GM10248 (cell line): ENCODE measurements at places on chromosomes 16 and 17.

- no peak for DNase-seq
These were observed 3.5 kb upstream of the CLEC10A start for GRCh38 chr17:7083592-7083991.

GRCh38 chr17:691423-691822 is 23.2 kb downstream of the VPS53 start:
- no peak for DNase-seq

DNA sequence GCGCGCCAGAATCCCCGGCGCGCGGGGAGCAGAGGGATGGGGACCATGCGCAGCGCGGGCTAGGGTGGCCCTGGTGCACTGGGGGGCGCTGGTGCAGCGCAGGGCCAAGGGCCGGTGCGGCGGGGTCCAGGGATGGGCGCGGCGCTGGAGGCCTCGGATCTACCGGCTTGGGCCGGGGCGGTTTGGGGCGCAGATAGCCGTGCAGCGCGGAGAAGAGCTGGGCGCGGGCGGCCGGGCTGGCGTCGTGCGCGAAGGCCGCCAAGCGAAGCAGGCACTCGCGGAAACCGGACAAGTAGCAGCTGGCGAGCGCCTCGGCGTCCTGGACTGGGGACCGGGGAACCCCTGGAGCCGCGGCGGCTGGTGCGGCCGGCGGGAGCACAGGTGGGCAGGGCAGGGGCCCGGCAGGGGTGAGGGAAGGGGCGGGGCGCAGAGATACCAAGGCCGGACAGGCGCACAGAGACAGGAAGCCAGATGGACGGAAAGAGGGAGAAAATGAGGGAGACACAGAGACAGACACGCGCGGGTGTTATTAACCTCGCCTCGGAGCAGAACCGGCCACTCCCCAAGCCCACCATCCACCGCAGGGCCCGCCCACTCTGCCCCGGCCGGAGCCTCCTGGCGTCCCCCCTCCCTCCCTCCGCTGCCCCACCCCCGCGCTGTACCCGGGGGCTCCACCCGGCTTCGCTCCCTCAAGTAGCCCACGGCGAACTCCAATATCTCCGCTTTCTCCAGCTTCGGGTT is 2.1 kb downstream of the HES7 start:
- peak; percentile 71 for DNase-seq

DNA sequence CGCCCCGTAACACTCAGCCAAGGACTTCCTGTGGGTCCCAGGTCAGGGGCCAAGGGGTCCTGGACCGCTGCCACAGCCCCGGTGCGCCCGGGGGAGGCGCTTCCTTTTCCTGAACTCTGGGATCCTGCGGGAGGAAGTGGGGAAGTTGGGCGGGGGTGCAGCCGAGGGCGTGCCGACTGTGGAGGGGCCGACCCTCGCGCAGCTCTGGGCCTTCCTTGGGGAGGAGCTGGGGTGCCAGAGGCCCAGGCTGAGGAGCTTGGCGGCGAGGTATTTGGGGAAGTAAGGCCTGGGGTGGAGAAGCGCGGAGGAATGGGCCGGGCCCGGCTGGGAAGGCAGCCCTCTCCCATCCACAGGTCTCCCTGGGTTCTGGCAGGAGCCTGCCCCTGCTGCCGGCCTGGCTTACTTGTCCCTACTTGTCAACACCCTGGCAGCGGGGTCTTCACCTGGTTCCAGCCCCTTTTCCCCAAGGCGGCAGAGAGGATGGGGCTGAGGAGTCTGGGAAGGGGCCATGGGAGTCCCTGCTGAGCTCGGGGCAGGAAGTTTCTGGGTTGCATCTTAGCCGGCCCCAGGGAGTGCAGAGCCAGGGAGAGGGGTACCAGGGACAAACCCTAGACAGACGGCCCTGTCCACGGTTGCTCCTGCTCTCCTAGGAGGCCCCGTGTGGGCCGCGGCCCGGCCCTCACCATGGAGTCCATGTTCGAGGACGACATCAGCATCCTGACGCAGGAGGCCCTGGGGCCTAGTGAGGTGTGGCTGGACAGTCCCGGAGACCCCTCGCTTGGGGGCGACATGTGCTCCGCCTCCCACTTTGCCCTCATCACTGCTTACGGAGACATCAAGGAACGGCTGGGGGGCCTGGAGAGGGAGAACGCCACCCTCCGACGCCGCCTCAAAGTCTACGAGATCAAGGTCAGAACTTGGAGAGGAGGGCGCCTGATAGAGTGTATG is 1.7 kb downstream of the TBKBP1 start:
- DNase-seq: peak; percentile 18

- no peak for DNase-seq
These were observed 953.5 kb downstream of the CDH11 start for GRCh38 chr16:64168371-64168770.

GRCh38 chr17:40072040-40072734 is 9.4 kb downstream of the THRA start:
- no peak for DNase-seq

DNA sequence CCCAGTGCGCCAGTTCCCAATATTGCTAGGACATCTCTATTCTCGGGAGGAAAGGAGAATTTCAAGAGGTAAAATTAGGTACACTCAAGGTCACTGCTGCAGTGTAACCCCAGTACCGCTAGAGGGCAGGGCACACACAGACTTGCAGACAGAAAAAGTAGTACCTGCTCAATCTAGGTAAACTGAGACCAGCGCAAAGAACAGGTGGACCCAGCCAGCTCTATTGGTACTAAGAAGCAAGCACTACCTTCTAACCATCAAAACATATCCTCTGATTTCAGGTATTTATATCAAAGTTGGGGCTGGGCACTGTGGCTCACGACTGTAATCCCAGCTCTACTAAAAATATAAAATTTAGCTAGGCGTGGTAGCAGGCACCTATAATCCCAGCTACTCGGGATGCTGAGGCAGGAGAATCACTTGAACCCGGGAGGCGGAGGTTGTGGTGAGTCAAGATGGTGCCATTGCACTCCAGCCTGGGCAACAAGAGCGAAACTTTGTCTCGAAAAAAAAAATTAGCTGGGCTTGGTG is 3.6 kb upstream of the WDR81 start:
- DNase-seq: no peak

DNA sequence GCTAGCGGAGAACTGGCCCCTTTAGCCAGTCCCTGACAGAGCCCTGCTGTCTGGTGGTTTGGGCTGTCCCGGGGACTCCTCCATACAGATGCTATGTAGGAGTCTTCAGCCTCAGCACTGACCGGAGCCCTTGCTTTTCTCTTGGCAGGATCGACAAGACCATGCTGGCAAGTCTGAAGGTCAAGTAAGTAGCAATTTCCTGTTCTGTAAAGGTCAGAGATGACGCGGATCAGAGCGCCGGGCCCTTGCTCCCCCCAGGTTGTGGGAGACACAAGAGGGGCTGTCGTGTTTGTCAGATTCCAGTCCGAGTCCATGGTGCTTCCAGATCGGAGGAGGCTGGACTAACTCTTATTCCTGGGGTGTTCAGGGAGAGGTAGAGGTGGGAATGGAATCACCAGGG is 4.1 kb downstream of the RAP1GAP2 start:
- DNase-seq: no peak

DNA sequence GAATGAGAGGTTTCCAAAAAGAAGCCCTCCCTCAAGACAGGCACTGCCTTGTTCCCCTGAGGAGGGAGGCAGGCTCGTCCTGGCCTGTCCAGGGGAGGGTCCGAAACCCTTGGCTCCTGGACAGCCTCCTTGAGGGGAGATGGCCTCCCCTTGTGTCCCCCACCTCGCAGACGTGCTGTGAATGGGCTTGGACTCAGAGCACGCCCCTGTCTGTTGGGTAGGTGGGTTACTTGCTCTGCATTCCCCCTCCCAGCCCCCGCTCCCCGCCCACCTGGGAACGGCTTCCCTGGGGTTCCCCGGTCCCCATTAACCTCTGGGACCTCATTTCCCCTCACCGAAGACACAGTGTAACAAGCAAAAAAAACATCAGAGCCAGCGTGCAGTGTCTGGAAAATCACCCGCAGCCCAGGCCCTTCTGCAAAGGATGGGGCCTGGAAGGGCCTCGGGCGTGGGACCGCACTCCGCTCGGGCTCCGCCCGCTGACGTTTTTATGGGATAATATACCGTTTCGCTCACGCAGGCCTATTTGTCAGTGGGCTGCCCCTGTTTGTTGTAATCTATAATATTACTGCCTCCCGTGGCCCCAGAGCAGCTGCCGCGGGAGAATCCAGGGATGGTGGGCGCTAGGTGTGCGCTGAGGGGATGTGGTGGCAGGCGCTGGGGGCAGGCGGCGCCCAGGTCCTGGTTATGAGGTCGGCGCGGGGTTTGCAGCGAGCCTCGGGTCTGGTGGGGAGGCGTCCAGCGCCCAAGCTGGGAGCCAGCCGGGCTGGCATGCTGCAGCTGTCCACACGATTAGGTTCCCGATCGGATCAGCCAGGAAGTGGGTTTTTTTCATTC is 11.1 kb downstream of the BAHCC1 start:
- DNase-seq: no peak

- DNase-seq: no peak
These were observed 113.8 kb downstream of the SLC39A11 start for GRCh38 chr17:72978593-72979218.

DNA sequence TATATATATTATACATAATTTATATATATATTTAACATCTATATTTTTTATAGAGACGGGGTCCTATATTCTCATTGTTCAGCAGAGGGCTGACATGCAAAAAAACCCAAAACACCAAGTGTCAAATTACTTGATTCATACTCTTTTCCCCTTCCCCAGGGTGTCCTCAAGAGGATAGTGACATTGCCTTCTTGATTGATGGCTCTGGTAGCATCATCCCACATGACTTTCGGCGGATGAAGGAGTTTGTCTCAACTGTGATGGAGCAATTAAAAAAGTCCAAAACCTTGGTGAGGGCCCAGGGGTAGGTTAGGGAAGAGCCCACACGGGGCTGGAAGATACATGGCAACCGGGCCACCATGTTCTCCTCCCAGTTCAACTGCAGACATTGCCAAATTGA is 11.0 kb downstream of the ITGAM start:
- DNase-seq: no peak

DNA sequence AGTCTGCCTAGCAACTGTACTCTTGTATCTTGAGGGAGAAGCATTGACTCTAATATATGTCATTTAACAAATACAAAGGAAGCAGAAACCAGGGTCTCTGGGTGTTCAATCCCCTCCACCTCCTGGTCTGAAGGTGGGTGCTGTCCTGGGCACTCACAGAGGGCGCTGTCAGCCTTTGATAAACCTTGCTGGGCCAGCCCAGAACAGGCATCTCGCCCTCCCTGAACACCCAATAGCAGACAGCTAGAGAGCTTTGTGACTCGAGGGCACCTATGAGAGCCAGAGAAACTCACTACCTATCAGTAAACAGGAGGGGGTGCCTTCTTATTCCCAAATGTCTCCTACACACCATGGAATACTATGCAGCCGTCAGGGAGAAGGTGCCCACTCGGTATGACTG is 6.4 kb upstream of the PIPOX start:
- DNase-seq: no peak

DNA sequence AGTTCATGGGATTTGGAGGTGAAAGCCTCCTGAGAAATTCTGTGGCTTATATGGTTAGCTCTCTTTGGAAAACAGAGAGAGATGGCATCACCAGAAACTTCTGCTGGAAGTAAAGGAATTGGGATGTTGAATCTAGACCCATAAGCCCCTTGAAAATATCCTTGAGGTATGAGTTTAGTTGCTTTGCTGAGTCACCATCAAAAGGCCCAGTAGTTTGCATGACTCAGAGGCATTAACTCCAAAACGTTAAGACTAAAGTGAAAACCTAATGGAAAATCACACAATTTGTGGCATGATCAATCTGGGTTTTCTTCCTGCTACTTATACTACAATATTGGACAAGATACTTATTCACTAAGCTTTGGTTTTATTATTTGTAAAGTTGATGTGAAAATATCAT is 349.2 kb upstream of the SALL1 start:
- no peak for DNase-seq

DNA sequence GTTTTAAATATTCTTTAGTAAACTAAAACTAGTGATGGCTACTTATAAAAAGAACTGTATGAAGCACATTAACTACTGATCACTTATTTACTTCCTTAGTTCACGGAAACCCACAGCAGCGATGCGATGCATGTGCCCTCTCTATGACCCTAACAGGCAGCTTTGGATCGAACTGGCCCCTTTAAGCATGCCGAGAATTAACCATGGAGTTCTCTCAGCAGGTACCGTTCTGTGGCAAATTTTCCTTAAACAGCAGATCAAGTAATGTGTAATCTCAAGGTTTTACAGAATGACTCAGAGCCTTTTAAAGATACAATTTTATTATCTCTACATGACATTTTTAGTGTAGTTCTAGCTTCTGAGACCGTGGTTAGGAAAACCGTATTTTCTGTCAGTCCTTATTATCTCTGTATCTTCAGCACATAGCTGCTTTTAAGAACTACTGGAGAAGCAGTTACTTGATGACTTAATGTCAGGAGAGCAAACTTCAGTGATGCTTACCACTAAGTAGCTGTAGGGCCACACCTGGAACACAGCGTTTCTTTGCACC is 43.0 kb downstream of the GAN start:
- no peak for DNase-seq

DNA sequence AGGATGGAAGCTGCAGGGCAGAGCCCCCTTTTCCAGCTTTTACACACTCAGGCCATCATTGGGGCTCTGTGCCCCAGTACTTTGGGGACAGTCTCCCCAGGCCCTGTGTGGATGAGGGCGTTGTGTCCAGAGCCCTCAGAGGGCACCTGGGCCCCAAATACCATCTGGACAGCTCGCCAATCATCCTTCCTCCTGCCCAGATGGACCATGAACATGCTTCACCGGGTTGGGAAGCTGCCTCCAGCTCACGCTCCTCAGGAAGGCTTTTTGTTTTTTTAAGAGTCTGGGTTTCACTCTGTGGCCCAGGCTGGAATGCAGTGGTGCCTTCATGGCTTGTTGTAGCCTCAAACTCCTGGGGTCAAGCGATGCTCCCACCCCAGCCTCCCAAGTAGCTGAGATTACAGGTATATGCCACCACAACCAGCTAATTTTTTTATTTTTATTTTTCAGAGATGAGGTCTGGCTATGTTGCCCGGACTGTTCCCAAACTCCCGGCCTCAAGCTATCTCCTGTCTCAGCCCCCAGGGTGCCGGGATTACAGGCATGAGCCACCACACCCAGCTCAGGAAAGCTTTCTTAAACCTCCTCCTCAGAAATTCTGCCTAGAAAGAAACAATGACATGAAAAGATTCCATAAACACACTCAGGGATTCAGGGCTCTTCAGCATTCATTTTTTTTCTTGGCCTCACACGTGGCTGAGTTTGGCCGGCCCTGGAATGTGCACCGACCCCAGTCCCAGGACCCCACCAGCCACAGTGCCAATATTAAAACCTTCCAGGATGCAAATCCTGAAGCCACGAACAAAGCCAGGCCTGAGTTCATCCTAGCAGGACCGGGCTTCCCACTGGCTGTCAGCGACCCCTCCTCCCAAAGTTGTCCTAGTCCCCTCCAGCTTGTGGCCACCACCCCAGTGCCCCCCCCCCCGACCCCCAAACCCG is 27.4 kb upstream of the ZNF423 start:
- DNase-seq: no peak

DNA sequence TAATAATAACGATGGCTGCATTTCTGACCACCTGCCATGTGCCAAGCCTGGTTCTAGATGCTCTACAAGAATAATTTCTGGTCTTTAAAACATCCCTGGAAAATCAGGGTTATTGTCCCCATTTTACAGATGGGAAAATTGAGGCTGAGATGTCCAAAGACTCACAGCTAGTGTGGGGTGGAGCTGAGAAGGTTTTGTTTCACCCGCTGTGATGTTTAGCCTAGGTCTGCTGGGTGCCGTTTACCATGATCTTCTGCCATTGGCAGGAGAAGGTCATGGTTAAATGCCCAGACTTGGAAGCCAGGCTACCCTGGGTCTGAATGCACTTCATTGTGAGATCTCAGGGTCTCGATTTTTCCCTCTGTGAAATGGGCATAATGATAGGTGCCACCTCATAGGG is 159.1 kb upstream of the PLCG2 start:
- DNase-seq: no peak

- no peak for DNase-seq
These were observed 142.3 kb downstream of the ZFHX3 start for GRCh38 chr16:72905581-72905980.
